D721Med (cell line): ENCODE measurements at places on chromosomes 11 and 22.

DNA sequence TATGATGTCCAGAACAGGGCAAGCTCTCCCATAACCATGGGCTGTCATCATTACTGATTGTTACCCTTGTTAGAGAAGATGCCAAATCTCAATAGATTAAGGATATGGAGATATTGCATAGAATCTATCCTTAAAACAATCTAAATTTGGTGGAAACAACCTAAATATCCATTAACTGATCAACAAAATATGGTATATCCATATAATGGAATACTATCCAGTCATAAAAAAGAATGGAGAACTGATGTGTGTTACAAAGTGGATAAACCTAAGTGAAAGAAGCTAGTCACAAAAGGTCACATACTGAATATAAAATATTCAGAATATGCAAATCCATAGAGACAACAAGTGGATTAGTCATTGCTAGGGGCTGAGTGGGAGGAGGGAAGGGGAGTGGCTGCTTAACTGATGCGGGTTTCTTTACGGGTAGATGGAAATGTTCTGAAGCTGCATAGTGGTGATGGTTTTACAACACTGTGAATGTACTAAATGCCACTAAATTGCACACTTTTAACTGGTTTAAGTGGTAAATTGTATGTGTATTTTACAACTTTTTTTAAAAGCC, 36.1 kb upstream of the SMCO4 start:
- DNase-seq, result no peak

DNA sequence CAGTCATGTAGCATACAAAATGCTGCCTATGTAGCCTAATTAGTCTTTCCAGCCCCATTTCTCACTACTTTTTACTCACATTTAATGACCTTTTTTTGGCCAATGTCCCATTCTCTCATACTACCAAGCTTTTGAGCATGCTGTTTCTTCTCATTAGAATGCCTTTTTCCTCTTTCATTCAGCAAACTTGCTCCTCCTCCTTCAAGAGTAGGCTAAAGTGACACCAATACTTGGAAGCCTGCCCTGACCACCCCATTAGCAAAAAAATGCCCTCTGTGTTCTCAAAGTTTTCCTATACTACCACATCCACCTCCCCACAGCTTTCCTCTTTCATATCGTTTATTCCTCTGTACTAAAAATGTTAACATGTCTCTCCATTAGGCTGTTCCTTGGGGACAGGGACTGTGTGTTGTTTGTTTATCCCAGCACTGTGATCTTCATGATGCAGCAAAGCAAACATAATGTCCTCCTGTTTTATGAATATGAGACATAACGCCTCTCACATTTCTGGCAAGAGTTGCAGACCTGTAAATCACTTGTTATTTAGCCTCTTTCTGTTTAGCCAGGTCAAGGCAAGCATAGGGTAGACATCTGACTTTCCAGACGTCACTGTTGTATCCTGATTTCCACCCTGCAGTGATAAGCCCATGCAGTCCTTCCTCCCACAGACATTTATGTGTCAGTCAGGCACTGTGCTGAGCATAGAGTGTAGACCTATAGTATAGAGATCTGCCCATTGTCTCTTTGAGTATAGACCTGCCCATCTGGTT, 62.0 kb upstream of the UCP3 start:
- DNase-seq, result no peak

DNA sequence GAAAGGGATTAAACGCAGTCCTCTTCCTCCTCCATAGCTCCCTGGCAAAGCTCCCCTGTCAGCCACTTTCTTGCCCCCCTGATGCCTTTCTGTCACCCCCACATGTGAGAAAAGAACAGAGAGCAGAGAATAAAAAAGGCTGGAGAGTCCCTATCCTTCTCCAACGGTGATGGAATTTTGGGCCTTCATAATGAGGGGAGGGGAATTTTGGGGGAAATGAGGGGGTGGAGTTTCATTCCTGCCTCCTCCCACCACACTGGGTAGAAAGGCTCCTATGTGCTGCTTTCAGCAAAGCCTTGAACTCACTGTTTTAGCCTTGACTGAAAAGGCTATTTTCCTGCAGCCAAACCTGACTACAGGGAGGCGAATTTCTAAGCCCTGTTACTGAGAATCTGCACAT, 59.3 kb downstream of the C11orf58 start:
- DNase-seq, result no peak

DNA sequence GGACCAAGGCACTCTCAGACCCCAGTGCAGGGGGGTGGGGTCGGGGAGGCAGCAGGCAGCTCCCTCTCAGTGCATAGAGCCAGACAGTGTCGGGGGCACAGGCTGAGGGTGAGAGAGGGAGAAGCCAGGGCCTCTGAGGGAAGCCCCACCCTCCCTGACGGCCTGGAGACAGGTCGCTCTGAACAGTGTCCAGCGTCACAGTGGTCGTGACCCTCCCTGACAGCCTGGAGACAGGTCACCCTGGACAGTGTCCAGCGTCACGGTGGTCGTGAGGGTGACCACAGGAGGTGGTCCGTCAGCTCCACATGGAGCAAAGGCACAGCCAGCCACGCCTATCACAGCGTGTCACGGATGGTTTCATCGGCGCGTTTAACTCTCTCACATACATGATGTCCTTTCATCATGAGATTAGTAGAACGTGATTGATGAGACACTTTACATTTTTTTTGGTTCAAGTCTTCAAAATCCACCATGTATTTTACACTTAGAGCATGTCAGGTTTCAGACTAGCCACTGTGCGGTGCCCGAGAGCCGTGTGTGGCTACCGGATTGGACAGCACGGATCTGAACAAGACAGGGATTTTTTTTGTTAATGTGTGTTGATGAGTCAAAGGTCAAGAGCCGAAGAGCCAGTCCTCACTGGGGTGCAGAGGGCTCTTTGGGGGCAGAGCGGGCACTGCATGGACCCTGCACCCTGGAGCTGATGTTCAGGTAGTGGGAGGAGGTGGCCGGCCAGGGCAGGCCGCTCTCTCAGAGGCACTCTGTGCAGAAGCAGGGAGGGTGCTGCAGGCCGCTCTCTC, 23.9 kb upstream of the PANX2 start:
- no peak for DNase-seq

GRCh38 chr11:33700063-33700501, 544 bp downstream of the C11orf91 start:
- no peak for DNase-seq

DNA sequence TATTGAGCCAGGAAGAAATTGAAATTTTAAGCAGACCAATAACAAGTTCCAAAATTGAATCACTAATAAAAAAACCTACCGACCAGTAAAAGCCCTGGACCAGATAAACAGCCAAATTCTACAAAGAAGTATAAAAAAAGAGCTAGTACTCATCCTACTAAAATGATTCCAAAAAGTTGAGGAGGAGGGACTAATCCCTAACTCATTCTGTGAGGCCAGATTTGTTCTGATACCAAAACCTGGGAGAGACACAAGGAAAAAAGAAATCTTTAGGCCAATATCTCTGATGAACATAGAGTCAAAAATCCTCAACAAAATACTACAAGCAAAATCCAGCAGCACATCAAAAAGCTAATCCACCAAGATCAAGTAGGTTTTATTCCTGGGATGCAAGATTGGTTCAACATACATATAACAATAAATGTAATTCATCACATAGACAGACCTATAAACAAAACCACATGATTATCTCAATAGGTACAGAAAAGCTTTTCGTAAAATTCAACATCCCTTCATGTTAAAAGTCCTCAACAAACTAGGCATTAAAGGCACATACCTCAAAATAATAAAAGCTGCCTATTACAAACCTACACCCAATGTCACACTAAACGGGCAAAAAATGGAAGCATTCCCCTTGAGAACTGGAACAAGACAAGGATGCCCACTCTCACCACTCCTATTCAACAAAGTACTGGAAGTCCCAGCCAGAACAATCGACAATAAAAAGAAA, 13.1 kb downstream of the OR52A5 start:
- no peak for DNase-seq
